ENCODE measurements at places on chromosomes 6 and 20.

DNA sequence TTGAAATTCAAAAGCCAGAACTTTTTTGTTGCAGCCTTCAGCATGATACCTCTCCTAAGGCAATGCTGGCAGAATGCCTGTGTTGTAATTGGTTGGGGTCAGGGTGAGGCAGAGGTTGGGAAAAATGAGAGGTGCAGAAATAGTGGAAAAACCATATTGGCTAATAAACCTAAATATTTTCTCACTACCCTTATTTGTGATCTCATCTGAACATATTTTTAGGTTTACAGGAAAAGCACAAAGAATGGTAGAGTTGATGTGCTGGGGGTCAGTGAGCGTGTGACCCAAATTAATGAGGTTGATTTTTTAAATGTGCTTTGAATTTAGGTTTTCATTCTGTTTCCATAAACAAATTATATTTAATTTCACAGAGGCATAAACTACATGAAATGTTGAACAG, 437.3 kb downstream of the HDGFL1 start:
- no peak for DNase-seq

GRCh38 chr6:92922216-92922806, 497.0 kb downstream of the EPHA7 start:
- no peak for DNase-seq

DNA sequence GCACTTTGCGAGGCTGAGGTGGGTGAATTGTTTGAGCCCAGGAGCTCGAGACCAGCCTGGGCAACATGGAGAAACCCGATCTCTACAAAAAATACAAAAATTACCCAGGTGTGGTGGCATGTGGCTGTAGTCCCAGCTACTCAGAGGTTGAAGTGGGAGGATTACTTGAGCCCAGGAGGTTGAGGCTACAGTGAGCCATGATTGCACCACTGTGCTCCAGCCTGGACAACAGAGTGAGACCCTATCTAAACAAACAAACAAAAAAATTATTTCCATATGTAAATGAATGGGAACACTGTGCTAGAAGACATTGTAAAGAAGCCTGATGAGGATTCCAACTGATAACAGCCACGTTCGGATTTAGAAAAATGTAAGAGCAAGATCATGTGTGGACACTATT, 154.2 kb downstream of the ZFP64 start:
- no peak for DNase-seq

DNA sequence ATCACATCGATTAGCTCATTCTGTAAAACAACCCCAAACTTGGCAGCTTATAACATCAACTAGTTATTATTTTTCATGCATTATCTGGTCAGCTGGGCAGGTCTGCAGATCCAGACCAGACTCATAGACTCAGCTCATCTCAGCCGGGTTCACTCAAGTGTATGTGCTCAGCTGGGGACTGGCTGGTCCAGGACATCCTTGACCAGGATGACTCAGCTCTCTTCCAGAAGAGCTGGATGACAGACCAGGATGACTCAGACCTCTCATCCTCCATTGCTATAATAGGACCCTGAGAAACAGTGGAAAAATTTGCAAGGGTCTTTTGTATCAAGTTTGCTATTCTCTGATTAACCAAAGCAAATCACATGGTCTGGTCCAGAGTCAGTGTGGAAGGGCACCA, 312.5 kb upstream of the PLCB4 start:
- DNase-seq = no peak

DNA sequence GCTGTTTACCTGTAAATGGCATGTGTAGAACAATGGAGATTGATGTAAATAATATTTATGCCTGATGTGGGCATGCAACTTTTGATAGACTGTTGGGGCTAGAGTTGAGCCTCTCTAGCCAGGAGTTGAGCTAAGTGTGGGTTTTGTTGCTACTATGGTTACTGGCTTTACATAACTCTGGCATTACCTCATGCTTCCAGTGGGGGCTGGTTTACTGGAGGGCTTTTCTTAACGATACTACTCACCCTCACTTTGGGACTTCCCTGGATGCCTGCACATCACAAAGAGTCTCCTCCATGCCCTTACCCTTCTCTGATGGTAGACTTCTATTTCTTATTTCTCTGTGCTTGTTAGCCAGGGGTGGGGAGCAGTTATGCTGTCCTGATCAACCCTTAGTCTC, 524.6 kb upstream of the CDH4 start:
- no peak for DNase-seq

- no peak for DNase-seq
Measured at GRCh38 chr6:119112812-119113530, 34.5 kb upstream of the FAM184A start.

- no peak for DNase-seq
Measured at GRCh38 chr20:9600562-9600961, 86.2 kb downstream of the LAMP5 start.

DNA sequence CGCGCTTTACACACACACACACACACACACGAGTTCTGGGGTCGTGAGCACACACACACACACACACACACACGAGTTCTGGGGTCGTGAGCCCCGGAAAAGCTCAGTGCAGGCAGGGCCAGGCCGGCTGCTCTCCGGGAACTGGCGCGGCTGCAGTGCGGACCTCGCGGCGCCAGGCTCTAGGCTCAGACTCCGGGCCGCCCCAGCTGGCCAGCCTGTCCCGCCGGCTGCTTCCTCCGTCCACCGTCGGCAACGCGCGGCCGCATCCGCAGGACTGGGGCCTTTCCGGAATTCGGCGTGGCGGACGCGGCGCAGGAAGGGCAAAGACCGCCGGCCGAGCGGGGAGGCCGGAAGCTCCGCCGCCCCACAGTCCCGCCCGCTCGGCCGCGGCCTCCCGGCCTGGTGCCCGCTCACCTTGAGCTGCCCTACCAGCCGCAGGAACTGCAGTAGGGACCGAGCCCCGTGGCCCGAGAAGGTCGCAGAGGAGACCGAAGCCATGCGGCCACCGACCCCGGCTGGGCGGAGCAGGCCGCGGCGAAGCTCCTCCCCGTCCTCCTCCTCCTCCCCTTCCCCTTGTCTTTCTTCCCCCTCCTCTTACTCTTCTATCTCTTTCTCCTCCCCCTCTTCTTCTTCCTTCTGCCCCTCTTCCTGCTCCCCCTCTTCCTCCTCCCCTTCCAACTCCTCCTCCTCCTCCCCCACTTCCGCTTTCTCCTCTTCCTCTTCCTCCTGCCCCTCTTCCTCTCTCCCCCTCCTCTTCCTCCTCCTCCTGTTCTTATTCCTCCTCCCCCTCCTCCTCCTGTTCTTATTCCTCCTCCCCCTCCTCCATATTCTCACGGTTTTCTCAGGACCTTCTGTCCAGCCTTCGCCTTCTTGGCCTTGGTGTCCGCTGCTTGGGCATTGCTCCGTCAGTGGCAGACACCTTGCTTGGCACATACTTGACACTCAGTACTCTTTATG, at the start of gene HDDC2:
HDDC2 (minus strand) TSS at position 533 of the 957 bp plus-strand sequence; CDS start at position 498, 35 bp downstream.
- DNase-seq = peak; percentile 34

DNA sequence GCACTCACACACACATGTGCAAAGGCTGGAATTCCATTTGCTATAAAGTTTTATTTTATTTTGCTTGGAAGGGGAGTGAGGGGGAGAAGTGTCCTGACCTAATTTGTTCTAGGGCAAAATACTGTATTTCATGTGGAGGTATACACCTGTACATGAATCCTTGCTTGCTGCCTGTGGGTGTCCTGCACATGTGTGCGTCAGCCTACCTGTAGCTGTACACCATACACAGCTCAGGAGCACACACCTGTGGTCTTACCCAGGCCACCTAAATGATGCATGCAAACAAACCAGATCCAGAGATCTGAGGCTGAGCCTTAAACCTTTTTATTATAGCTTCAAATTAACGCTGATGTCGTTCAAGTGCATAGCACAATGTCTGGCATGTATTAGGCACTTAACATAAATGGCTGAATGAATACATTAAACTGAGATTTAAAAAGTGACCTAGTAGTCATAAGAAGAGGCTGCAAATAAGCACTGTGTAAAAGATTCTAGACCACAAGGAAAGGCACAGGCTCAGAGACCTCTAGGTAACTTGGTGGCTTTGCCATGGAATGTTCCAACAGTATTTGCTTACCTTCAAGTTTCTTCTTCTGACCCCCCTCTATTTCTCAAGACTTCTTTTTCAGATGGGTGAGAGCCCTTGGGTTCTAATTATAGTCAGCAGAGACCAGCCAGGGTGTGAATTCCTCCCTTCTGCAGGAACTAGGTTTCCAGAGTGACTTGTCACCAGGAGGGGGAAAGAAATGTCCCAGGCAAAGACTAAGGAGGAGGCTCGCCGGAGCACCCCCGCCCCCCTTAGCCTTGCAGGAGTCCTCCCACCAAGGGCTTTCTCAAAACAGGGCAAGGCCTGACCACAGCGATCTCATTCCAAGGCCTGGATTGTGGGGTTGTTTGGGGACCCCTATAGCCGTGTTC, 13.4 kb downstream of the FOXC1 start:
- no peak for DNase-seq

DNA sequence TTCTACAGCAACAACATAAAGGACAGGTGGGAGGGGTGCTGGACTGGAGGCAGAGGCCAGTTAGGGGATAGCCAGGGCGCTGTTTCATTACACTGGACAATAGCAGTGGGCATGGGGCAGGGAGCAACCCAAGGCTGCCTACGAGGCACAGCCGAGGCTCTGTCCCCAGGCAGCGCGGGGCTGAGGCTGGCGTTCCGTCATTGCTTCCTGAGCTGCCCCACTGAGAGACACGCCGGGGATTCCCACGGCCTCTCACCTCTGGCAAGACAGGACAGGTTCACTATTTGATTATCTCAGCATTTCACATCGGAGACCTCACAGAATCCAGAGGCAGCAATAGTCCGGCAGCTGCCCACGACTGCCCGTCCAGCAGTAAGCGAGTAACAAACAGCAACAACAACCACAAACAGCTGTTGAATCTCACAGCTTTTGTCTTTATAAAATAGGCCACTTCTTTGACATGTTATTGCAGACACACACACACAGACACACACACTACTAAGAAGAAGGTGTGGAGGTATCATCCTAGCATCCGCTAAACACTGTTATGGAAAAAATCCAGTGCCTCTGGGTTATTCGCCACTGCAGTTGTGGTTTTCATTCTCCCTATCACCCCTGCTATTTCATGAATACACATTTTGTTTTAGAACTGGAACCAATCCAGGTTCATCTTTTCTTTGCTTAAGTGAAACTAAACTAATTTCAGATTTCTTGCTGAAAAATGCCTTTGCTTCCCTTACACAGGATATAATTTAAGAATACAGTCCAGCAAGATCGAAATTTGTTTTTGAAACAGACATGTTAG, 19.5 kb downstream of the KIF25 start:
- no peak for DNase-seq

- DNase-seq = no peak
Measured at GRCh38 chr6:37029249-37029971, 24.0 kb downstream of the FGD2 start.

DNA sequence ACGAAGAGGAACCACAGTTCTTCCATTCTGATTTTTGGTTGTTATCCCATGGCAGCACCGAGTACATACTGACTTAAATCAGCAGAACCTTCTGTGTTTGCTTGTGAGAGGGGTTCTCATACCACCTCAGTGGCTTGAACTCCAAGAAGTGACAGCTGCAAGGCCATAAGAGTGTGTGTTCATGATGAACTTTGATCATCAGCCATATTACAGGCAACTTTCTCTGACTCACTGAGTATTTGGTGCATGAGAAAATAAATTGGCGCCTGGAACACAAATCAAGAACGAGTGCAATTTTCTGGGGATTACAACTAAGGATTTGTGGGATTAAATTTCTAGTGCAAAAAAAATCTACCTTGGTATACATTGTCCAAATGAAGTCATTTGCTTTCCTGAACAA, 68.9 kb downstream of the CYP39A1 start:
- no peak for DNase-seq

DNA sequence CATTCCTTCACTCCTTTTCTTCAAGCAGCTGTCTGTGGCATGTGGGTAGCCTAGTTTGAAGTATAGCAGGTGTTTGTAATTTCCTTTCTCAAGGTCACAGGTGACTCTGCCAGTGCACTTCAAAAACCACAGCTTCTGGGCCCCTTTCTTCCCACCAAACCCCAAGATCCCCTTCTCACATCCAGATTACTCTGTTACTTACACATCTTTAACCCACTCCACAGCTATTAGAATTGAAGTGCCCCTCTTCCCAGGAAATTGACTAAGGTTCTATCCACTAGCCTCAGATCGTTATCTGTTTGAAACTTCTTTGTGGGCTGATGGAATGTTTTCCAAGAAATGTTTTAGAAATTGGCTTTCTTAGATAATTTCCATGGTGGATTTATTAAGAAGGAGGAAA, 150.8 kb downstream of the AHI1 start:
- DNase-seq = peak; percentile 86

DNA sequence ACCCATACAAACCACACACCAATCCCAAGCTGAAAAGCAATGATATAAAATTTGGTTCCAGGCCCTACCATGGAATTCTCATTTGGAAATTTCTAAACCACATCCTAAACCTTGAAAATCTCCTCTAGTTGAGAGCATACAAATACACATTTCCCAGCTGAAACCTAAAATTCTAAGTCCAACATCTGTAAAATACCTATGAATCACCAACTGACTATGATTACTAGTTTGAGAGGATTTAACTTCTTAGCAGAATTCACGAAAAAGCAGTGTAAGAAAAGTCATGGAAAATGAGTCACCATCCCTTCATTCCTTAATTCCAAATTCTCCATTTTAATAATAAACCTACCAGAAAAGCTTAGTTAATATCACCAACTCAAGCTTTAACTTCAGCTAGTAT, 15.4 kb downstream of the RANBP9 start:
- no peak for DNase-seq

- DNase-seq = no peak
Measured at GRCh38 chr6:34044945-34045595, 100.8 kb downstream of the GRM4 start.

DNA sequence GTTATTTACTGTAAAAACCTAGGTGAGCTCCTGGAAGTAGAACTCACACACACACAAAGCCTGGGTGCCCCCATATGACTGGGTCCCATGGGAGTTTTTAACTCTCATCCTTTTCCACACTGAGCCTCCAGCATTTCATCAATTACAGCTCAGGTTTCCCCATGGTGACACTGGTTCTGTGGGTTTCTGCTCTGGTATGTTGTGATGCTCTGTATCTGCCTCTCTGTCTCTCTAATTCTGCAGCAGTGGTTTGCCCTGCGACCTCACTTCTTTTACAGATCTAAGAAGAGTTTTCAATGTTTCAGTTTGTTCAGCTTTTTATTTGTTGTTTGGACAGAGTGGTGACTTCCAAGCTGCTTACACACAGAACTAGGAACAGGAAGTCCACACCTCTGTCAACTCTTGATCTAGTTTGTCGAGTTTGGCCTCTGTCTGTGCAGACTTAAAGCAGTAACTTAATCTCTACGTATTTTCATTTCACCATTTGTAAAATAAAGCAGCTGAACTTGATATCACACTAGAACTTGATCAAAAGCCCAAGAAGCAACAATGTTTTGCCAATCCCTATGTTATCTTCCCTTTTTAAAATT, 554.3 kb downstream of the EPHA7 start:
- DNase-seq = no peak

DNA sequence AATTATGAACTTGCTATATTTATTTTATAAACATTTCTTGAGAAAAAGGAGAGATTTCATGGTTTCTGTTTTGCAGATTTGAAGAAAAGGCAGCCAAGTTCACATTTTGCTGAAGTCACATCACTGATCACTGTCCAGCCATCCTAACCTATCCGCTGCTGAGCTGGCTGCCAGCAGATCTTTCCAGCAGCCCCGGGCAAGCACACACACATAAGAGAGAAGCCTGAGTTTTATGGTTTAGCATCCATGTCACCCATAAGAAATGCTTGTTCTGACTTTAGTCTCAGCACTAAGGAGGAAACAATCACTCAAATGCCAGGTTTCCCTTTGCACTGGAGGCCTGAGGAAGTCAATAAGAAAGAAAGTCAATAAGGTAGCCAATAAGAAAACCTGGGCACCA, 287.1 kb downstream of the SMOC2 start:
- no peak for DNase-seq

GRCh38 chr6:11324453-11325015, 92.1 kb upstream of the NEDD9 start:
- DNase-seq = no peak

All from thymus (tissue), 14 donors.